ENCODE measurements at places on chromosomes 3 and 15.

DNA sequence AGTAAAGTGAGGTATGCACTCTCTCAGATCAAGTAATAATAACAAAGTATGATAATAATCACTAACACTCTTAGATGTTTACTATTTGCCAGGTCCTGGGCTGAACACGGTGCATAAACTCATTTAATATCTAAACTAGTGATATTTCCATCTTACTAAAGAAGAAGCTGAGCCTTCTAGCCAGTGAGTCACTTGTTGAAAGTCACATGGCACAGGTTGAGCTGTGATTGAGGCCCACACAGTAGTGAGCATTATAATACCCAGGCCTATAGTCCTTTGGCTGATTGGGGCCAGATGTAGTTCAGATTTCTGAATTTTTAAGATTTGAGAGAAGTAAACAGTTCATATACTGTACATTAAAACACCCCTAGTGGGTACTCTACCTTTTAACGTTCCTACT is 93.2 kb upstream of the CCDC80 start:
- no peak for DNase-seq

DNA sequence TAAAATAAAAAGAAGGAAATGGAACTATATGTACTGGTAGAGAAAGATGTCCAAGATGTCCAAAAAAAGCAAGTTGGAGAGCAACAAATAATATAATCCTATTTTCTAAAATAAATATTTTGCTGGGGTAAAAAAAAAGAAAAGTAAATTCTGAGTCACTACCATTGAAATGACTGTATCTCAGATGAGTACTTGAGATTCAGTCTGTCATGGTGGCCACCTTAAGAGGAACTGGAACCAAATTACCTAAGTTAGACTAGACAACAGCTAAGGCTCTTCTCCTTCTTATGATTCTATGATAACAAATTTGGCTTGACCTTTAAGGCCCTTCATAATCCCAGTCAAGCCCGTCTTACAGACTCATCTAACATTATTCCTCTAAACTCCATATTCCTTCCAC is 270.6 kb upstream of the HES1 start:
- no peak for DNase-seq

GRCh38 chr3:154786724-154787123 is 293.4 kb upstream of the MME start:
- no peak for DNase-seq

GRCh38 chr3:46948830-46949671 is 27.5 kb downstream of the CCDC12 start:
- DNase-seq: no peak

GRCh38 chr3:108487439-108487838 is 23.0 kb downstream of the MYH15 start:
- no peak for DNase-seq

GRCh38 chr3:89521328-89521727 is 413.9 kb downstream of the EPHA3 start:
- DNase-seq: no peak

- no peak for DNase-seq
Measured at GRCh38 chr3:183907176-183907575, 22.5 kb upstream of the PARL start.

DNA sequence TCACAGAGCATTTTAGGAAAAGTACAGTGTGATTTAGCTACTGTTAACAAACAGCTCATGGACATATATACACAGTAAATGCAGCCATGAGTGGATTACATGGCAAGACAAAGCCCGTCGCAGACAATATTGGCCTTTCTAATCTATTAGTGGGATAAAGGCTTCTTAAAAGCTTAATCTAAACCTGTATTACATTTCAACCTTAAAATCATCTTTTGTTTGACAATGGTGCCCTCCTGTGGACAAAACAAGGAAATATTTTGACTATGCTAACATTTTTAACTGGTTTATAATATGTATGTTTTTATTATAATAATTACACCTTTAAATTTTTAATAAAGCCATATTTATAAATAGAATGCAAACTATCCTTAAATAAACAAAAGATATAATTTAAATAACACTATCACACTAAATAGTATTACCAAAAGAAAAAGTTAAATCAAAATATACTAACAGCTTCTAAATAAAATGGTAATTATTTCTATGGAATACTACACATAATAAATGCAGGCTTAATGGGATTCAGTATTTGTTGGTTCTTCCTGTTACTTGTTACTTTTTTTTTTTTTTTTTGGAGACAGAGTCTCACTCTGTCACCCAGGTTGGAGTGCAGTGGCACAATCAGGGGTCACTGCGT is 38.6 kb downstream of the TAFA4 start:
- peak; percentile 1 for DNase-seq

- DNase-seq: no peak
Measured at GRCh38 chr3:169744366-169745054, 20.4 kb downstream of the TERC start.

- no peak for DNase-seq
Measured at GRCh38 chr3:170865209-170866094, 4.5 kb downstream of the RPL22L1 start.

Data from NCI-H345 (cell line).